ENCODE measurements at places on chromosomes 16 and 17.
A peak's percentile ranks its signal among the peaks of the same experiment; 100 is the strongest.

DNA sequence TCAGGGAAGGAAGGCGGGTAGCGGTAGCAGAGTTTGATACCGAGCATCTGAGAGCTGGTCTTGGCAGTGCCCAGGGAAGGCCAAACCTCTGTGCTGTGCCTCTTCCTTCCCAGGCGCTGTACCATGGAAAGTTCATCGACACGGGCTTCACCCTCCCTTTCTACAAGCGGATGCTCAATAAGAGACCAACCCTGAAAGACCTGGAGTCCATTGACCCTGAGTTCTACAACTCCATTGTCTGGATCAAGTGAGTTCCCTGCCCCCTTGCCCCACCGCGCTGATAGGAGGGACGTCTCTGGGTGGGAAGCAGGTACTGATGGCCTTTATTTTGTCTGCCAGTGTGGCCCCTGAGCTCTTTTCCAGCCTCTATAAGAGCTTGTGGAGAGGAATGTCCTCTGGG lies 15.4 kb upstream of the CLEC18A start:
- no peak for DNase-seq

GRCh38 chr17:81399481-81400153 lies 4.4 kb downstream of the BAHCC1 start:
- no peak for DNase-seq

DNA sequence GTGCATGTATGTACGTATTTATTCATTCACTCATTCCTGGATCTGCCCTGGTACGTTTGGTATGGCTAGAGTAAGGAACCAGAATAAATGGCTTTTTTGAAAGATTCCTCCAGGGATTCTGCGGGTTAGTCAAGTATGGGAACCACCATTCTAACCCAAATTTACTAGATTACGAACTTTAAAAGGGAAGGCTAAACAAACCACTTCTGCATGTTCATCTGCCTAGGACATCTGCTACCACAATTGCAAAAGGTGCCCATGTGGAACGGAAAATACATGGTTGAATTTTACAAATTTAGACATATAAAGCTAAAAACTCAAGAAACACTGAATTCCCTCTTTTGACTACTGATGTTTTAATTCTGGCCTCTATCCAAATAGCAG lies 22.1 kb downstream of the CYTH1 start:
- no peak for DNase-seq

GRCh38 chr16:48609652-48610029 lies 339 bp downstream of the N4BP1 start:
- DNase-seq, result no peak

DNA sequence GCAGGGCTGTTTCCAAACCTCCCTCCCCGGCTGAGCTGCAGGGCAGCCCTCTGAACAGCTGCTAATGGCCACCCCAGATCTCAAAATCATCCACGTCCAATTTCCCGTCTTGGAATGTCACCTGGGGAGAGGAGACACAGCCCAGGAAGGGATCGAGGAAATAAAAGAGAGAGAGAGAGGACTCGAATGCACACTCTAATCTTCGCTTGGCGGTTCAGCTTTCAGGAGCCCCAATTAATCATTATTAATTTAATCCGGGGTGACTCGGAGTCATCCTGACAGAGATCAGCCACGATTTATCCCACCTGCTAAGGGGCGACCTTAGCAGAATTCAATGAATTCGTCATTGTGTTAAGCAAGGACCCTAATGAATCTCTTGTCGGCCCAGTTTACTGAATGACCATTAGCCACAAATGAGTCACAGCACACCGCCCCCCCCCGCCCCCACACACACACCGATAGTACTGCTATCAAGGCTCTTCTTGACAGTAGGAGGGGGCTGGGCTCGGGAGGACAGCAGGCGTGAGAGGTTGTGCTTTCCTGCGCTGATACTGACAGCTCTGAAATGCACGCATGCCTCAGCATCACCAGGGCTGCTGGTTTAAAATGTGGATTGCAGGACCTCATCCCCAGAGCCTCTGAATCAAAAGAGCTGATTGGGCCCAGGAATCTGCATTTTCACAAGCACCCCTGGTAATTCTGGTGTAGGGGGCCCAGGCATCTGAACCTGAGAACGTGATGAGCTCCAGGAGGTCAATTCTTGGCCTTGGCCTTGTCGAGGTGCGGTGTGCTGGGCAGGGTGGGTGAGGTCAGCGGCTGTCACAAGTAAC lies 190.0 kb upstream of the CIBAR2 start:
- DNase-seq, result no peak

DNA sequence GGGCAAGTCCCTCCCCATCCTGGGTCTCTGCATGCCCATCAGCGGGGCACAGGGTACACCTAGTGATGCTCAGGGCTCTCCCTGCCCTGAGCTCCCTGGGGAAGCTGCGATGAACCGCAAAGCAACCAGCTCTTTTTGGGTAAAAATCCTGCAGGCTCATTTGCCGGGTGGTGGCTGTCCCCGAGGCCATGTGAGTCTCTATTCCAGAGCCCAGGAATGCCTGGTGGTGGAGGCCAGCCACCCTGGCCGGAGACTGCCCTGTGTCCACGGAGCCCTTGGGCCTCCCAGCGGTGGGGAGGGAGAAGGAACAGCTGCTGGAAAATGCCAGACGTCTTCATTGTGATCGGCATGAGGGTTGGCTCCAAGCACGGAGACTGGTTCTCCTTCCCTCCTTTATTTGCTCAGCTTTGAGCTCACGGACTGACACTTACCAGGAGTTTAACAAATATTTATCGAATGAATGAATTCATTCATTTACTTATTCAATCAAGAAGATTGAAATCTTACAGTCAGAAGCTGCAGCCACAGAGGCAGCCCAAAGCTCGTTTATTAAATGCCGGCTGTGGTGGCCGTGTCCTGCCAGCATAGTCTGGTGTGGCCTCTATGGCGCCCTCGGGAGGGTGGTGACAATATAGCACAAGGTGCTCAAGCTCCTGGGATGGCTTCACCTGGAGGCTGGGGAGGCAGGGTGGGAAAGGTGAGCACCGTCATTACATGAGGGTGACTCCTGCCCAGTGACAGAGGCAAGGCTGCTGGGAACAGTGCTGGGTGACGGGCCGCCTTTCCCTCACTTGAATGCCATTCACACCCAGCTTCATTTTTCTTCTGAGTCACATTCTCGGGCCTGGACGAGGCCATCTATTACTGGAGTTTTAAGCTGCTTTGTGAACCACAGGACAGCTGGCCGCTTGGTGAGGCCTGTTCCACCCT lies 31.1 kb upstream of the JPH3 start:
- no peak for DNase-seq

DNA sequence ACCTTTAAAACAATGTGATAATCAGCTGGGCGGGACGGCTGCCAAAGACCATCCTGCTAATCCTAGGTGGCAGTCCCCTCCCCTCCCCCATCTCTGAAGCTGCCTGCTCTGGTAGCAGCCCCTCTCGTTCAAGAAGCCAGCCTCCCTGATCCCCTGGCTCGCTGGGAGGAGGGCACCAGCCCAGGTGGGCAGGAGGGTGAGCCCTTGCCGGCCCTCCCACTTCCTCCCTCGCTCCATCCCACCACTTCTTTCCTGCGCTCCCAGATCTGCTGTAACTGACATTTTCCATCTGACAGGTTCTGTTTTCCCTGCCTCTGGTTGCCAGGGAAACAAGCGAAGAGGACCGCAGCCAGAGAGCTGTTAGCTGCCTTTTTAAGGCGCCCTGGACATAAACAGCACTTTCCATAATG lies 155.7 kb upstream of the TNRC6C start:
- DNase-seq, result peak; percentile 36

DNA sequence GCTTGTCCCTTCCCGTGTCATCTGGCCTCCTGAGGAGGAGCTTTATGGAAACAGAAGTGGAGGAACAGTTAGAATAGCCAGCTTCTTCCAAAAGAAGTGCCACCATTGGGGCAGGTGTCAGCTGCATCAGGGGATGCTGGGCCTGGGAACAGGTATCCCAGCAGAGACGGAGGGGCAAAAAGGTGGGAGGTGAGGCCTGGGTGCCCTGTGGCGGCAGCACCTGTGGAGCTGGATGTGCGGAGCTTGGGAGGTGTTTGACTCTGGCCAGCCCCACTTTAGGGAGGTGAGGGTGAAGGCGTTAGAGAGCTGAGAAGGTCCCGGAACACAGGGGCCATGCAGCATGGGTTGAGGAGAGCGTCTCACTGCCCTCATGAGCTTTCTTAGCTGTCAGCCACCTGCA lies 5.2 kb downstream of the SMCR8 start:
- no peak for DNase-seq

DNA sequence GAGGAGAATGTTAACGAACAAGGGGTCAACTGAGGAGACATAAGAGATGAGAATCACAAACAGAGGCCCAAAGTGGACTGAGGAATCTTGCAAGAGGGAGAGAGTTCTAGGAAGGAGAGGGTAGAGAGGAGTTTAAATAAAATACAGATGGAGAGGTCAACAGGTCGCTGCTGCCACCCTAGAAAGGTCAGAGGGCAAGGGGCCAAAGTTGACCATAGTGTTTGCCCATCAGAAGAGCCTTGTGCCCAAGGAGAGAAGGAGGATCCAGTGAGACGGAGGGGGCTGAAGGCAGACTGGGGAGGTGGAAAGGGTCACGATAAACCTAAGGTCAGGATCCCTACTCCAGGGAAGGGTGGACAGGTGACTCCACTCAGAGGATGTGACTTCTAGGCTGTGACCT lies 6.9 kb upstream of the ITGA3 start:
- no peak for DNase-seq

DNA sequence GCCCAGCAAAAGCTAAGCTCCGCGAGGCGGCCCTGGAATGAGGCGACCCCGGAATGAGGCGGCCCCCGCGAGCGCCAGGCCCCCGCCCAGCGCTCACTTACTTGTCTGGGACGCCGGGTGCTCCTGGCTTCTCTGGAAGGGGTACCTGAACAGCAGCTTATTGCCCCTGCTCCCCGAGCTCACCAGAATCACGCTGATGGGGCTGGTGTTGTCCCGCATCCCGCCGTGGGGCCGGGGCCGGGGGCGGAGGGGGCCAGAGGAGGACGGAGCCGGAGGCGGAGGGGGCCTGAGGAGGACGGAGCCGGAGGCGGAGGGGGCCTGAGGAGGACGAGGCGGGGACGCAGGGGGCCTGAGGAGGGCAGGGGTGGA lies 440 bp downstream of the NPRL3 start:
- DNase-seq, result no peak

GRCh38 chr17:62008294-62008693 lies 56.8 kb downstream of the MED13 start:
- DNase-seq, result no peak

DNA sequence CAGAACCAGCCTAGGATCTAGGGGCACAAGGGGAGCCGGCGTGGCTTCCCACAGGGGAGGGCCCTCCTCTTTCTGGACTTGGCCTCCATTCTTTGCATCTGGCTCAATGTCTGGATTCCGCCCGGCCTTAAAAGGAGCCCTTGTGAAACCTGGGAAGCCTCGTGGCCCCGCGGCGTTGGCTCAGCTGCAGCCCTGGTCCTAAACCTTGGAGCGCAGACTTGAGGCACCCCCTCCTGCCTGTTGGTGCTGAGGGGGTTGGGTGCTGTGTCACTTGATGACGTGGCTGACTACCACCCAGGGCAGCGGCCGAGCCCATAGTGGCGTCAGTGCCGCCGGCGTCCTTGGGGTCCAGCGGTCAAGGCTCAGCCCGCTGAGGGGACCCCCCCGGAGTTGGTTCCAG lies 4.4 kb downstream of the TRAPPC2L start:
- DNase-seq, result no peak

DNA sequence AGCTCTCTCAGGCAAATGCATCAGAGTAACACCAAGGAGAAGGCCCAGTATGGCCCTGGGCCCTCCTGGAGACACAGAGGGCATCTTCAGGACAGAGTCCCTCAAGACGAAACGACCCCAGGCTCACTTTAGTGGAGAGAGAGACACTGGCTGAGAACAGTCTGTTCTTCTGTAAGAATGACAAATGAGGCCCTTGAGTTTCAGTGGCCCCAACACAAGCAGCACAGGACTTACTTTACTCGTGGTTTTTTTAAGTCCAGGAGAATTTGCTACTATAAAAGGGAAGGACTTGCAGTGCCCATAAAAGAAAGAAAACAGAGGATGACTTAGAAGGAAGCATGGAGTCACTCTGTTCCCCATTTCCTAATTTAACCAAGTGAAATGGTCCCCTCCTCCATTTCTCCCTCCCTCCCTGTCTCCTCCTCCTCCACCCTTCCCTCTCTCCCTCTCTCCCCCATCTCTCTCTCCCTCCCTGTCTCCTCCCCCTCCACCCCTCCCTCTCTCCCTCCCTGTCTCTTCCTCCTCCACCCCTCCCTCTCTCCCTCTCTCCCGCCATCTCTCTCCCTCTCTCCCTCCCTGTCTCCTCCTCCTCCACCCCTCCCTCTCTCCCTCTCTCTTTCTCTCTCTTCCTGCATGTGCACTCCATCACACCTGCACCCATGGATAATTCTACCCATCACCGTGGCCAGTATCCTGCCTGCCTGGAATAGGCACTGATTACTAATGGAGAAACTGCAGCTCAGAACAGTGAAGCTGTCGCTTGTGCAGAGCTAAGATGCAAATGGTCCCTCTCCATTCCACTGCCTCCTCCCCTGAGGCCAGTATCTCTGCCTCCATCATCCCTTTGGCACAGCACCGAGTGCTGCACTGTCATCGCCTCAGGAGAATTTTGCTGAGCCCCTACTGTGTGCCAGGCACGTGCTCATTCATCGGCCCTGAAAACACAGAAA lies 47.3 kb upstream of the RBFOX3 start:
- DNase-seq, result no peak

- DNase-seq, result no peak
These were observed 13.7 kb downstream of the SDK2 start for GRCh38 chr17:73630531-73630930.

DNA sequence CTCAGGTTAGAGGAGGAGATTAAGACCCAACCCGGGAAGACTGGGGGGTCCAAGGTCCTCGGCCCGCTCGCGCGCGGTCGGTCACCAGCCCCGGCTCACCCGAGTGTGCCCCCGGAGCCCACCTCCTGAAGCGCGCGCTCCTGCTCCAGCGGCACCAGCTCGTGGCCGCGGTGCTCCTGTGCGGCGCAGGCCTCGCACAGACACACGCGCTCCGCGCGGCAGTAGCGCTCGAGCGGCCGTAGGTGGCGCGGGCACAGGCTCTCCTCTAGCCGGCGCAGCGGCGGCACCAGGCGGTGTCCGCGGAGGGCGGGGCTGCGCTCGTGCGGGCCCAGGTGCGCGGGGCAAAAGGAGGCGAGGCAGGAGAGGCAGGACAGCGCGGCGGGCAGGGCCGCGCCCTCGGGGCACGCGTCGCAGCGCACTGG lies 618 bp downstream of the TRIM47 start:
- no peak for DNase-seq

GRCh38 chr17:79659376-79659775 lies 48.5 kb upstream of the RBFOX3 start:
- DNase-seq, result no peak

GRCh38 chr17:35915153-35915964 lies 15.2 kb downstream of the RDM1 start:
- no peak for DNase-seq

- DNase-seq, result no peak
These were observed 61.9 kb downstream of the SDK2 start for GRCh38 chr17:73582359-73582758.

GRCh38 chr17:49690256-49690655 lies 12.4 kb upstream of the SPOP start:
- no peak for DNase-seq

- no peak for DNase-seq
These were observed 401.2 kb downstream of the SEC14L1 start for GRCh38 chr17:77542011-77542410.
